ENCODE measurements at places on chromosomes 2 and 18. TPM values are rescaled to one million over a fixed set of nuclear protein-coding genes. Genes with fewer than 3 reads are reported as not detected.

DNA sequence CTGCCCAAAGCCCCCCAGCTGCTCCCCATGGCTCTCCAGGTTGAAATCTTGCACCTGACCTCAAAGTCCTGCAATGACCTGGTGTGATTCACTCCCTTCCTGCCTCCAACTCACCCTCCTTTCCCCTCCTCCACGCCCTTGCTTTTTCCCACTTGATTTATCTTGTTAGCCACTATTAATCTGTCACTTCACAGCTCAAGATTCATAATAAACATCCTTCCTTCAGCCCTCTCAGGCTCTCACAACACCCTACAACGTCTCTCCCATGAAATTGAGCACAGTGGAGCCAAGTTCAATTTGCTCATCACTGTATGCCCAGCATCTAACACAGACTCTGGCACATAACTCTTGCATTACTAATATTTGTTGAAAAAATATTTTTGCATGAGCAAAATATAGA lies 85.6 kb upstream of the SLC35G4 start:
- no peak for DNase-seq
- peaks cover 2% of the 10 kb centered on the region for H3K27me3 ChIP-seq
- peaks cover 1% of the 10 kb centered on the region for H3K4me1 ChIP-seq
- no peak overlapping the region for H3K4me3 ChIP-seq
- H3K27ac ChIP-seq: no peak overlapping the region
- no peaks in the 10 kb centered on the region for H3K36me3 ChIP-seq

GRCh38 chr2:64737547-64737946 lies 83.8 kb upstream of the SERTAD2 start:
- no peaks in the 10 kb centered on the region for H3K36me3 ChIP-seq
- no peak overlapping the region for H3K27ac ChIP-seq
- H3K27me3 ChIP-seq: no peaks in the 10 kb centered on the region

DNA sequence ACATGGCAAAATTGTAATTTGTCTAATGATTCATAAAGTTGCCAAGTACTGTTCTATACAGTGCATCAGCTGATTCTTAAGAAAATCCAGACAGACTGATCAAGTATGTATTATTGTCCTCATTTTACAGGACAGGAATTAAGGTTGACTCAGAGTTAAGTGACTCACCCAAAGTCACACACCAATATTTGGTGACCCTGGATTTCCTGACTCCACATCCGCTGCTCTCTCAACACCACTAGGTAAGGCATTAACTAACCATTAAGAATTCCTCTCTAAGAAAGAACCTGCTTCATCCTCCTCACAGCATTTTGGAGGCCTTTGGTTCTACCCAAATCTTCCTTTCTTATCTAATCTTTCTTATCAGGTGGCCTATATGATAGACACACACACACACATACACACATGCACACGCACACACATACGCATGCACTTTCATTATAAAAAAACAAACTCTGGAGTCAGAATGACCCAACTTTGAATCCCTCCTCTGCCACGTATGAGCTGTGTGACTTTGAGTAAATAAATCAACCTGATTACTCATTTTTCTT lies 150.8 kb downstream of the ANKRD44 start:
- peaks cover 5% of the 10 kb centered on the region for H3K4me1 ChIP-seq
- H3K27ac ChIP-seq: no peak overlapping the region
- no peak overlapping the region for H3K4me3 ChIP-seq
- H3K36me3 ChIP-seq: no peaks in the 10 kb centered on the region

Gene KCNG2
- 0.99 TPM for total RNA-seq

Gene LAMA3
- 0.47 TPM for total RNA-seq
